ENCODE measurements at places on chromosomes 7 and 10.

DNA sequence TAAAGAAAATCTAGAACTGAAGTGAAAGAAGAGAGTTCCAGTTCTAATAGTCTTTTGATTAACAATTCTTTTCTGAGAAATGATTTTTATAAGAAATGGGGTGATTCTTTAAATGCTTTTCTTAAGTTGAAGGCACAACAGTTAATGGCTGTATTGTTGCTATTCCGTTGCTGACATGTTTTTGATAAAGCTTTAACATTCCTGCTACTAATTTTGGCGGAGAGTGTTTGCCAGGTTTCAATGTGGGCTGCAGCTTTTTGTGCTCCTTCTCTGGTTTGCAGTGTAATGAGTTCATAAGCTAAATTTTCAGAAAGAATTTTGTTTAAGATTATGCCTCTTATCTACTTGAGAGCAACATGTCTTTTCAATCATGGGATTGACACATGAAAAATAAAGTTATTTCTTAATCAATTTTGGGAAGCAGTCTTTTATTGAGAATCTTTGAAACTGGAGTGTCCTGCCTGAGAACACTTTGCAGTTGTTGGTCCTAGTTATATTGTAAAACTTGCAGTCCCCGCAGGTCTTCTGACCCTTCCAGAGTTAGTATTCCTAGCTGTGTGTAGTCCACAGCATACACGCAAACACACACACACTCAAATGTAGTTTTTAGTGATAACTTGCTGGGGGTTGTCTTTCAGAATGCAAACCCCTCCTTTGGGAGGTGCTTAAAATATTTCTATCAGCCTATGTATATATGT, 56.7 kb downstream of the COL17A1 start:
- no peak for DNase-seq

DNA sequence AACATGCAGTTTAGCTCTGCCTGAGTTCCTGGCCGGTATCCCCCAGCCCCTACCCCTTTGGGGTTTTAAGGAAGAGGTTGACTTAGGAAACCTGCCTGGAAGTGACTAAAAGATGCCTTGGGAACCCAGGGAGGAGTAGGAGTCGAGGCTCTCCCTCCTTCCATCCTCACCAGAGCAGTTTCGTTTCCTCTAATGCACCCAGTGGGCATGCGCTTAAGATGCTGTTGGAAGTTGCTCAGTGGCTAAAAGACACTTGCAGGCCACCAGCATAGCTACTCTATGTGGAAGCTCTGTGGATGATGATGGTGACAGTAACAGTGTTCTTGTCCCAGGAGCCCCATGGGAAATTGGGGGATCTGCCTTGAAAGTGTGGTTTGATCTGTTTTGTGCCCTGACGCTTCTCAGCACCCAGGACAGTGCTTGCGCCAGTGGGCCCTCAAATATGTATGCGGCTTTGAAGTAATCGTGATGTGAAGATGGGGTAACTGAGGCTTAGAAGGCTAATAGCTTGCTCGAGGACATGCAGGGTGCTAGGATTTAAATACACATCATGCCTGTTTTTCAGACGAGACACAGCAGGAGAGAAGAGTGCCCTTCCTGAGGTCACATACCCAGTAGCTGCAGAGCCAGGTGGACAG, 32.0 kb downstream of the TBATA start:
- no peak for DNase-seq

- DNase-seq: no peak
Measured at GRCh38 chr7:132485600-132486273, 90.5 kb downstream of the PLXNA4 start.

- DNase-seq: no peak
Measured at GRCh38 chr10:29914986-29915785, 144.2 kb downstream of the JCAD start.

DNA sequence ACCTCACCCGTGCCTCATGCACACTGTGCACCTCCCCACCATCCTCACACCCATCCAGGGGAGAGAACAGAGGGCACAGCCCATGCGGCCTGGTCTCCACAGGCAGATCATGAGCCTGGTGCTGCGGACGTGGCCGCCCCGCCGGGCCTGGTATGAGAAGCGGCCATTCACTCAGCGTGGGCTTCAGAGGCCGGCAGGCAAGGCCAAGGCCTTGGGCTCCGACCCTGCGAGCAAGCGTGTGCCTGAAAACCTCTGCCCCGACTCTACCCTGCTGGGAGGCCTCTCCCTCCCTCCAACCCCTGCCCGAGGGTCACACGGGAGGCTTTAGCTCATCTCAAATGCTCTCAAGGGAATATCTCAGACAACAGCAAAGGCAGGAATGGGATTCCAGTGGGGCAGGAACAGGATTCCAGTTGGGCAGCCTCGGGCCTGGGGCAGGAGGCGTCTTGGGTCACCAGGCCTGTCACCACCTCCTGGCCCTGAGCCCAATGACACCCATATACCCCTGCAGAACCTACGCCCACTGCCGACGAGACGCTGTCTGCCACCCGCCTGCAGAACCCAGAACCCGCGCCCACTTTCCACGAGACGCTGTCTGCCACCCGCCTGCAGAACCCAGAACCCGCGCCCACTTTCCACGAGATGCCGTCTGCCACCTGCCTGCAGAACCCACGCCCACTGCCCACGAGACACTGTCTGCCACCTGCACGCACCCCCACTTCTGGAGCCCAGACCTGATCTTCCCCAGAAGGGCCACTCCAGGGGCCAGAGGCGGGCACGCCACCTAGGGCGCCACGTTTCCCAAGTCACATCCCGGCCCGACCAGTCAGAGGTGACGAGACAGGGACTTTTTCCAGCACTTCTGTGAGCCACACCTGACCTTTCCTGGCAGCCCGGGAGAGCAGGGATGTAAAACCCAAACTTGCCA, 38.9 kb downstream of the ADAP1 start:
- DNase-seq: no peak

GRCh38 chr7:15332956-15333355, 228.9 kb downstream of the AGMO start:
- DNase-seq: no peak

DNA sequence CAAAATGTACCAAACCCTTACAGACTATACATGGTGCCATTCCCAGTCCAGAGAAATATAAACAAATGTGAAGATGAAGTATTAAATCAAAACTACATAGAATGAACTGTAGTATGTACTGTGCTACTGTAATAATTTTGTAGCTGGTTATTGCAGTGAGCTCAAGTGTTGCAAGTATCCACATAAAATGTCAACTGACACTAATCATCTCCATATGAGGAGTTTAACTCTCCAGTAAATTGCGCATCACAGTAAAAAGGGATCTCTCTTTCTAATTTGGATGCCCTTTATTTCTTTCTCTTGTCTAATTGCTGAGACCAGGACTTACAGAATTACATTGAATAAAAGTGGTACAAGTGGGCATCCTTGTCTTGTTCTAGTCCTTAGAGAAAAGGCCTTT, 165.5 kb downstream of the CPED1 start:
- DNase-seq: no peak

GRCh38 chr10:131946321-131946751, 35.4 kb downstream of the BNIP3 start:
- no peak for DNase-seq

GRCh38 chr7:8214244-8214824, 47.6 kb downstream of the ICA1 start:
- no peak for DNase-seq

DNA sequence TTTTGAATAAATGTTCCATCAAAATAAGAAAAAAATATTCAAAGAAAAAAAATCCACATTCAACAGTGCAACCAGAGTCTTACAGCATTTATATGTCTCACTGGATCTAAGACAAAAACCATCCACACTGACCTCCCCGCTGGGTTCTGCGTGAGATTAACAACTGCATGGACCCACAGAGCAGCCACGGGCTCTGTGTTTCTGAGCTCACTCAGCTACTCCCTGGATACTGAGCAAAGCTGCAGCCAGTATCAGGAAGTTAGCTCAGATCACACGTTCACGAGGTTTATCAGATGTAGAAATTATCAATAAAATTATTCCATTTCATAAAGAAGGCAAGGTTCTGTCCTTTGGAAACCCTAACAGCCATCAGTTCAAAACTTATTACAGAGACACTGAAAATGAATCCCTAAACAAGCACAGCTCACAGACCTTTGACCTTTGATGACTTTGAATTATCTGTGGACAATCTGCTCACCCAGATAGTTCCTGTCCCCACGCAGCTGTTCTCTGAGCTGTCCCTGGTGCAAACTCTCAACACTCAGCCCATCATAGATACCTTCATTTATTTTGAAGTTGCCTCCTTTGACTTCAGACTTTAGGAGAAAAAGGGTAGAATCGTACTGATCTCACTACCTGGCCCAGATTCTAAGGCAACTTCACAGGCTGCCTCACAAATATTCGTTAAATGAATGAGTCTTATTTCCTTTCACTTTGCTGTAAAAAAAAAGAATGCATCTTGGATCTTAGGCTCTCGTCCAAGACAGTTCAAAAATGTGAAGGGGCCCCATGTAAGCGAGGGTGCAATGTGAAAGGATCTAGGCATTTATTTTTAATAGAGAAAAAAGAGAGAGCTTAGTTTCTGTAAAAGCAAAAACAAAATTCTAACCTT, 67.7 kb upstream of the SVIL start:
- DNase-seq: no peak

DNA sequence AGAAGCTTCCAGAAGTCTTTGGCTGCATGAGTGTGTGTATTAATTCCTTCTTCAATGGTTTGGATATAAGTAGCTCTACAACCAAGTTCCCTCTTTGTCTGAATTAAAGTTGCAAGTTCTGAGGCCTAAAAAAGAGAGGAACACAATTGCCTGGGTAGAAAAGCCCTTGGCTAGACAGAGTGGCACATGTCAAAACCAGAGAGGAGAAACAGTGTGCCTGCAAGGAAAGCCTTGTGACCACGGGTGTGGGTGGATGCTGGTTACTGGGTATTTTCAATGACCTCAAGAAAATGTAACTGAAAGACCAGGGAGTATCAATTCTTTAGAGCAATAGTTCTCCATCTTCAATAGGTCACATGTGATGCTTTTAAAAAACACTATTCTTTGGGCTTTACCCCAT, 148.3 kb downstream of the SVIL start:
- DNase-seq: no peak

- no peak for DNase-seq
Measured at GRCh38 chr7:91098566-91098965, 165.7 kb upstream of the FZD1 start.

DNA sequence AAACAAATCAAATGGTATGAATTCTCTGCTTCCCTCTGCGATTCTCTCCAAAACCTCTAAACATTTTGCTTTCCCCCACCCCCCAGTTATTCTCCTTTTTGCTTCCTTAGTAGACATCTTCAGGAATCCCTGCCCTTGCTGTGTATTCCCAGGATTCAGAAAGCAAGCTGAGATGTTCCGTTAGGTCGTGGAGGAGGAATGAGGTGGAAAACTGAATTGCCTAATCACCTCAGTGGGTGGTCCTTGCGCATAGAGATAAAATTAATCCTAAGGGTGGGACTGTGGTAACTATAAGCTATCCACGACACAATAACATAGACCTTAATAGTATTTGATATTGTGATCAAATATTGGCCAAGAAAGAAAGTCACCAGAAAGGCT, 49.1 kb upstream of the SEMA3C start:
- DNase-seq: no peak

DNA sequence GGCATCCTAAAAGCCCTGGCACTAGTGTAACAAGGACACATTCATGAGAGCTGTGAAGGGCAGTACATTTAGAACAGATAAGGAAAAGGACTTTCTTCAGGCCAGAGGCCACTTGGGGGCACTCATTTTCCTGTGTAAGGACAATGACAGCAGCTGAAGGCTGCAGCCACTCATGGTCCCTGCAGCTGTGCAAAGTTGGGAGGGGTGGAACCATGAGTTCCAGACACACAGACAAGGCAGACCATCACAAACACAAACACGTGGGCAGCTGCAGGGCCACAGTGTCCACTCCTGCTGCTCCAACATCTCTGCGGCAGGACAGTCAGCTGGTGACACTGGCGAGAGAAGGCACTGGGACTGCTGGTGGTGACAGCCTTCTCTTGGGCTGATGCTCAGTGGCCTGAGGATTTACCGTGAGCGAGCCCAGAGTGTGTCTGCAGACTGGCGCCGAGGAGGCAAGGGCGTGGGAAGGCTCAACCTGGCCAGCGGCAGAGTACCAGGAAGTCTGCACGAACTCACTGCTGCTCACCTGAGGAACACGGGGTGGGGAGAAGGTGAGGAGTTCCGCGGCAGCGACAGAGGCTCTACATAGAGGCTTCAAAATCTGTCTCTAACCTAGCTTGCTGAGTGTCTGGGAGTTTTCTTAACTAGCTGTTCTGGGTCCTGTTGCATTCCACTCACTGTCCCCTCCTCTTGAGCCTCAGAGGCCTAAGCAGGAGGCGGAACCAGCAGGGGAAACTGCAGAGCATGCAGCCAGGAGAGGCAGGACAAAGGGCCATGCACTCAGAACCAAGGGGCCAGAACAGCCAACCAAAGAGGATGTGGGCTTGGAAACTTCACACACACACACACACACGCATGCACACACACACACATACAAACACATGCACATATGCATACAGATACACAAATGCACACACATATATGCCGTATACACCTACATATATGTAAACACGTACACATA, 76.5 kb upstream of the DDC start:
- peak; percentile 42 for DNase-seq

- DNase-seq: no peak
Measured at GRCh38 chr7:95700917-95701316, 71.4 kb upstream of the DYNC1I1 start.

- DNase-seq: no peak
Measured at GRCh38 chr7:47652591-47652990, 70.7 kb upstream of the TNS3 start.

DNA sequence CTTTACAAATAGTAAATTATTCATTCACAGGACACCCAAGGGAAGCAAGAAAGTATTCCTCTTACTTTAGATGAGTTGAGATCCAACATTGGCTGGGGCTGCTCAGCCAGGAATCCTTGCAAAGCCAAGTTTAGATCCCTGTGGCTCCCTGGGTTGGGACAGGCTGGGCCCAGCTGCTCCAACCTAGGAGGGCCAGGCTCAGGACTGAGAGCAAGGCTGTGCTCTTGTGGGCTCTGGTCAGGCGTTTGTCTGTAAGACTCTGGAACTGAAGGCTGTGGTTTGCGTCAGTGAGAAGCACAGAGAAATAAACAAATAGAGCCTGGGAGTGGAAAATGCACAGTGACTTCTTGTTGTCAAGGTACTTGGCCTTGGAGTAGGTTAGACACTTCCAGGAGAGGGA, 53.2 kb upstream of the TMEM273 start:
- DNase-seq: no peak

- no peak for DNase-seq
Measured at GRCh38 chr10:43574906-43575305, 490 bp upstream of the ZNF239 start.

- no peak for DNase-seq
Measured at GRCh38 chr10:129894698-129895097, 69.4 kb downstream of the EBF3 start.

GRCh38 chr7:26856176-26856985, 8.0 kb downstream of the SKAP2 start:
- DNase-seq: no peak

- DNase-seq: no peak
Measured at GRCh38 chr7:371779-372545, 82.0 kb downstream of the FOXL3 start.

- DNase-seq: no peak
Measured at GRCh38 chr10:59807629-59808620, 54.7 kb upstream of the MRLN start.

- DNase-seq: no peak
Measured at GRCh38 chr7:133571076-133571475, 318.2 kb downstream of the EXOC4 start.

GRCh38 chr7:13259930-13260329, 572.5 kb downstream of the ARL4A start:
- no peak for DNase-seq

GRCh38 chr7:69190763-69191162, 407.5 kb upstream of the AUTS2 start:
- no peak for DNase-seq

- no peak for DNase-seq
Measured at GRCh38 chr7:25707768-25708620, 444.0 kb upstream of the NFE2L3 start.
